Glomerular endothelial cell (primary cell): ENCODE measurements at places on chromosomes 12 and 14. TPM values are rescaled to one million over a fixed set of nuclear protein-coding genes. Genes with fewer than 3 reads are reported as not detected.

Gene CLEC4D
- not detected in 2 replicates for total RNA-seq

Gene FAM186B
- 0.05 and 0.12 TPM in 2 replicates for total RNA-seq

Gene MYF6
- not detected in 2 replicates for total RNA-seq

Gene M6PR
- total RNA-seq = 98.5 and 114 TPM in 2 replicates

Gene TDRD9
- 0.10 and 5.0 TPM in 2 replicates for total RNA-seq

Gene RAD52
- total RNA-seq = 10.6 and 12.5 TPM in 2 replicates

Gene GYS2
- not detected in 2 replicates for total RNA-seq

Gene EPYC
- not detected in 2 replicates for total RNA-seq

Gene NGB
- total RNA-seq = not detected in 2 replicates

Gene KSR2
- total RNA-seq = 1.3 and 3.6 TPM in 2 replicates

Gene KRT77
- not detected in 2 replicates for total RNA-seq

Gene TMEM30B
- 0.12 and 0.34 TPM in 2 replicates for total RNA-seq

Gene SUPT16H
- 45.1 and 50.9 TPM in 2 replicates for total RNA-seq

Gene HOXC4
- total RNA-seq = 0.10 and 0.47 TPM in 2 replicates

Gene GOLT1B
- 23.2 and 30.2 TPM in 2 replicates for total RNA-seq

Gene GLIPR1L1
- not detected in 2 replicates for total RNA-seq

Gene PHETA1
- 16.5 and 19.5 TPM in 2 replicates for total RNA-seq

Gene MIP
- total RNA-seq = 0.15 TPM in 1 of 2 replicates, not detected in the other

Gene CLEC14A
- total RNA-seq = 318 and 389 TPM in 2 replicates

Gene TAS2R7
- total RNA-seq = 0.18 TPM in 1 of 2 replicates, not detected in the other

Gene CCDC38
- total RNA-seq = 0.24 TPM in 1 of 2 replicates, not detected in the other

Gene FIGNL2
- 0.41 and 0.73 TPM in 2 replicates for total RNA-seq

Gene KRT85
- not detected in 2 replicates for total RNA-seq

Gene SPX
- total RNA-seq = 0.63 and 0.88 TPM in 2 replicates

Gene PLA2G1B
- total RNA-seq = not detected in 2 replicates

Gene KITLG
- total RNA-seq = 64.9 and 86.0 TPM in 2 replicates

Gene AGAP2
- total RNA-seq = 0.47 TPM in 1 of 2 replicates, not detected in the other

Gene CLEC2A
- not detected in 2 replicates for total RNA-seq

Gene STYK1
- total RNA-seq = 1.5 and 1.7 TPM in 2 replicates

Gene SSTR1
- total RNA-seq = 0.63 and 2.5 TPM in 2 replicates
